ENCODE measurements at places on chromosomes 16 and 17.

DNA sequence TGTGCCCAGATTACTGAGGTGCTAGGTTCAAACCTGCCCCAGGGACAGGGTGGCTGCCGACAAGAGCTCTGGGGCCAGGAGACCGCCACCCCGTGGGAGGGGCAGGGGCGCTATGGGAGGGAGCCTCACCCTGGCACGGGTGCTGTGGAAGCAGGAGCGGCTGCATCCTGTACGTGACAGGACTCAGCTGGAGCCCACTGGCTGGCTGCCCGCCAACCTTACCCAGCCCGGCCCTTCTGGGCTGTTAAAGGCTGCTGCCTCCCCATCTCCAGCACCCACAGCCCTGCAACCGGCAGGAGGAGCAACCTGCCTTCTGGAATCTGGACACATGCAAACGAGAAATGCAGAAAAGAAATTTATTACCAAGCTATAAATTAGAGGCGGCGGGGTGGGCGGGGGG lies 11.2 kb downstream of the PAM16 start:
- H3K4me3 ChIP-seq, result no peak overlapping the region
- H3K27ac ChIP-seq, result no peak overlapping the region
- H3K36me3 ChIP-seq, result peaks cover 48% of the 10 kb centered on the region
- DNase-seq, result no peak
- no peaks in the 10 kb centered on the region for H3K27me3 ChIP-seq

GRCh38 chr17:5122586-5123342 lies 6.9 kb downstream of the USP6 start:
- no peak overlapping the region for H3K27ac ChIP-seq
- peak; percentile 15 for DNase-seq
- peaks cover 3% of the 10 kb centered on the region for H3K27me3 ChIP-seq
- no peaks in the 10 kb centered on the region for H3K36me3 ChIP-seq
- H3K4me1 ChIP-seq, result peaks cover 4% of the 10 kb centered on the region

DNA sequence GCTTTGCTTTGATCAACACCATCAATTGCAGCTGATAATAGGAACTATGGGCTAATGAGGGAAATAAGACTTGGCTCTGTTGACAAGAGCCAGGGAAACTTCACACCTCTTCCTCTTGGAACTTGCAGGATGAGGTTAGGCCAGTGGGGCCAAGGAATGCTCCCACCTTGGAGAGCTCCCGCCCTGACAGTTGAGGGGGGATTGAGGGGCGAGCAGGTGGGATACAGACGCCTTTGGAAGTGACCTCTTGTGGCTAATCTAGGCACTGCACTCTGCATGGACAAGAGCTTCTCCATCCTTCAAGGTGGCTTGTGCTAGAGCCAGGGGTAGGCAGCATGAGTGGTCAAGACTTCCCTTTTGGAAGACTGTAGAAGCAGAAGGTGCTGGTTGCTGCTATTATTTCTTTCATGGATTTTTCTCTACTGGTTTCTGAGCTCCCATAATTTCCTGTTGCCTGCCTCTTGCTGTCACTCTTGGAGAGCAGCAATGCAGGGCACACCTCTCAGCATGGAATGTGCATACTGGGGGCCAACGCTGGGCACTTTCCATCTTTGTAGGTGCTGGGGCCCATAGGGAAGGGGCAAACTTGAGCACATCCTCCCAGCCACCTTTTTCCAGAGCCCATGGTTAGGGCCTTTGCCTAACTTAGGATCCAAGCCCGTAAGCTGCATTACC lies 2.3 kb upstream of the PHF12 start:
- peaks cover 22% of the 10 kb centered on the region for H3K4me1 ChIP-seq
- no peak overlapping the region for H3K27ac ChIP-seq
- H3K36me3 ChIP-seq, result no peaks in the 10 kb centered on the region
- H3K27me3 ChIP-seq, result no peaks in the 10 kb centered on the region
- peak; percentile 44 for DNase-seq
- H3K4me3 ChIP-seq, result no peak overlapping the region

DNA sequence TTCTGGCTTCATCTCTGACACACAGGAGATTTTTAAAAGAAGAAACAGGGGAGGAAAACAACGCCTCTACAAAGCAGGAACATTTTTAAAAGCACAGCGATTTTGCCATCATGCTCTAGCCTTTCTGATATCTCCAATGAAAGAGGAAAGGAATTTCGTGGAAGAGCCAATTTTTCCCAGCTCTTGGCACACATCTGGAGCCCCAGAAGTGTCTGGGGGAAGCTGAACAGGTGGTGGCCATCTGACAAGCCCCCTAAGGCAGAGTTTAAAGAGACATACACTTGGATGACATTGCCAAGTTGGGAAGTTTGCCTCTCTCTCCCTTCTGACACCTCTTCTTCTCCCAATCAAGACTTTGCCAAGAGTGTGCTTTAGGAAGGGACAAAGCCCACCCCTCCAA lies 82.1 kb downstream of the CCT6B start:
- H3K36me3 ChIP-seq, result no peaks in the 10 kb centered on the region
- no peak overlapping the region for H3K4me3 ChIP-seq
- no peak overlapping the region for H3K27ac ChIP-seq
- no peaks in the 10 kb centered on the region for H3K27me3 ChIP-seq

- H3K27ac ChIP-seq, result no peak overlapping the region
- H3K4me1 ChIP-seq, result no peaks in the 10 kb centered on the region
- no peak for DNase-seq
- no peak overlapping the region for H3K4me3 ChIP-seq
- H3K27me3 ChIP-seq, result no peaks in the 10 kb centered on the region
Measured at GRCh38 chr16:80113873-80114574, 426.8 kb upstream of the DYNLRB2 start.

GRCh38 chr17:70636517-70637133 lies 467.3 kb downstream of the KCNJ2 start:
- no peak overlapping the region for H3K27ac ChIP-seq
- no peaks in the 10 kb centered on the region for H3K27me3 ChIP-seq
- H3K4me3 ChIP-seq, result no peak overlapping the region
- no peaks in the 10 kb centered on the region for H3K36me3 ChIP-seq
- H3K4me1 ChIP-seq, result no peaks in the 10 kb centered on the region

DNA sequence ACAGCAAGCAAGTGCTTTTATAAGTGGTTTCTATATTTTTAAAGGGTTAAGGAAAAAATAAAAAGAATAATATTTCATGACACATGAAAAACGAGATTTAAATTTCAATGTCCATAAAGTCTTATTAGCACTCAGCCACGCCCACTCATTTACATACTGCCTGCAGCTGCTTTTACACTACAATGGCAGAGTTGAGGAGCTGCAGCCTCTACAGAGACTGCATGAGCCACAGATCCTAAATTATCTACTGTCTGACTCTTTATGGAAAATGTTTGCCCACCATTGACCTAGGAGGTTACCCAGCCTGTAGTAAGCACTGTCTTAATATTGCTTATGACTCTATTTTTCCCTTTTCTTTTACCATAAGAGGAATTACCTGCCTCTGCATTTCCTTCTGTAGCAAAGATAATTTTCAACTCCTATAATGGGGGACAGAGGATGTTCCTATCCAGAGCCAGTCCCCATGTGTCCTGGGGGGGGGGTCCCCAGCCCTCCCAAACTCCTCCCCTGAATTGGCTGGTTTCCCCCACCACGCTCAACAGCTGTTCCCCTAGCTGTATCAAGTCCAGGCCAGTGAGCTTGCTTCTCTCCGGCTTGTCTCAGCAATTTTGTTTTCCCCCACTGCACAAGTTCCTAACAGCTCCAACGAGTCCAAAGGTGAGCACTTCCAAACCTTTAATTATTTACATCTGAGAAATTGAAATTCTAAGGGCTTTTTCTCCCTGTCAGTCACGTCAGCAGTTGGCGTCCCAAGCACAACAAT lies 139.4 kb upstream of the ERCC4 start:
- no peaks in the 10 kb centered on the region for H3K36me3 ChIP-seq
- DNase-seq, result no peak
- H3K27me3 ChIP-seq, result no peaks in the 10 kb centered on the region

Measured in CD14-positive monocyte (primary cell).